Large intestine (tissue), 12 donors: ENCODE measurements at places on chromosomes 2 and 18.

DNA sequence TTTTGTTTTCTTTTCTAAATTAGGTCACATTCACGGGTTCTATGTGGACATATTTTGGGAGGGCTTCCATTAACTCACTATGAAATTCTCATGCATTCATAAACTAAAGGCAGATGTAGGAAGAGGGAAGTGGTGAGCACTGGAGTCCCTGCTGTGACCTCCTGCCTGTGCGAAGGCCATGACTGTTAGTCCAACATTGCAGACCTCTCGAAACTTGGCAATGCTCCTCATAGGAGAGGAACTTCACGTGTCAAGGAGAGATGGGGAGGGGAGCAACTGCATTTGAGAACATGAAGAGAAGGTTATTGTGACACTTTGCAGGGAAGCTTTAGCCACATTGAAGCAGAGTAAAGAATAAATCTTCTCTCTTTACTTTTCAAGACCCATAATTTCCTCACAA, 126.4 kb upstream of the HNMT start:
- DNase-seq: no peak

- DNase-seq: no peak
These were observed 22.1 kb downstream of the TNP1 start for GRCh38 chr2:216837740-216838139.

GRCh38 chr2:65158557-65158956, 28.7 kb upstream of the RAB1A start:
- no peak for DNase-seq

DNA sequence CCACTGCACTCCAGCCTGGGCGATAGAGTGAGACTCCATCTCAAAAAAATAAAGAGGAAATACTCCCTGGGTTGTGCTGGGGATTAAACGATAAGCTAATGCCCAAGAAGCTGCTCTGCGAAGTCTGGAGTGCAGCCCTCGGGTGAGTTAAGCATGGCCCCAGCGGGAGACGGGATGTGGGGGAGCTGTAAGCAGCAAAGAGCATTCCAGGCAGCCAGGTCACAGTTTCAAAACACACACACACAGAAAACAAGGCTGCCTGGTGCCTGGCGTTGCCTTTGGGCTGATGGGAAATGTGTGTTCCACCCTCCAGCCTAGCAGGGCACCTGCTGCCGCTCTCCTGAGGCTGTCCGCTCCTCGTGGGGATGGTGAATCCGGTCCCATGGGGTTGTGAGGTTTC, 24.1 kb downstream of the ODC1 start:
- no peak for DNase-seq

- no peak for DNase-seq
These were observed 31.3 kb downstream of the DGKD start for GRCh38 chr2:233385489-233386044.

DNA sequence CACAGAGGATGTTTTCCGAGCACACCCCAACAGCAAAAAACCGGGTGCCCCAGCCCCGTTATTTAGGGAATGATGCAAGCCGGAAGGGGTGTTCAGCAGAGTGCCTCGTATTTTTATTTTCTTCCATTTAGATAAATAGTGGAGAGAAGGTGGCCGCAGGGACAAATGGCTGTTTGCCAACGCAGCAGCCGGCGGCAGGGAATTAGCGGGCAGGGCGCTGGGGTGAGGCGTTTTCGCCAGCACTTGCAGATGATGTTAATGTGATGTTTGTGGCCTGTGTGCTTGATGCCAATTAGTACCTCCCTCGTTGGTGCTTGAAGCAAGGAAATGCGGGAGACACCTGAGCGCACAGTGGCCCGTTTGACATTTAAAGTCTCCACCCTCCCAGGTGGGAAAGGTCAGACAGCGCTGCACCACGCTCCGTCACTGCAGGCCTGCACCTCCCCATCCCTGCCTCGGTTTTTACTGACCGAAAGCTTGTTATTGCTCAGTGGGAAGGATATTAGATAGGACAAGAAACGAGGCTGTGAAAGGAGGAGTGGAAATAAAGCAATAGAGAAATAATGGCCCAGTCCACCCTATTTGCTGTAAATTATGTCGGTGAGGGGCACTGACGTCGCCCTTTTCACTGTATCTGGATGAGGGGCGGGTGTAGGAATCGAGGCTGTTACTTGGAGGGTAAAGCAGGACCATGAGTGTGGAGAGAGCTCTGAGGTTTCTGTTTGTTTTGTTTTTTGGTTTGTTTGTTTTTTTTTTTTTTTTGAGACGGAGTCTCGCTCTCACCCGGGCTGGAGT, 39.1 kb downstream of the NFATC1 start:
- DNase-seq: no peak

DNA sequence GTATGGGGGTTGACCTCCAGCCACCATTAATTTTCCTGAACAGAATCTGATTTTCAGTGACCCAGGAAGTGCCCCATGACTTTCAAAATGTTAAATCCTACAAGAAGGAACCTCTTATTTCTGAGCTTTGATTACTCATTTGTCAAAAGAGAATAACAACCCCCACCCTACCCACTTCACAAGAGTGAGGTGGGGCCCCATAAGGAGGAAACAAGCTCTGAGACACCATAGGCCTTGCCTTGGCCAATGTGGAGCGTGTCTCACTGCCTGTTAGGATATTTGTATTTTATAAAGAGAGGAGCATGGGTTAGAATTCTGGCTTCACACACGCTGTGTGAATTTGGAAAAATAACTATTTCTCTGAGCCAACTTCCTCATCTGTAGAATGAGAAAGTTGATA, 158.9 kb downstream of the TTC32 start:
- DNase-seq: no peak

DNA sequence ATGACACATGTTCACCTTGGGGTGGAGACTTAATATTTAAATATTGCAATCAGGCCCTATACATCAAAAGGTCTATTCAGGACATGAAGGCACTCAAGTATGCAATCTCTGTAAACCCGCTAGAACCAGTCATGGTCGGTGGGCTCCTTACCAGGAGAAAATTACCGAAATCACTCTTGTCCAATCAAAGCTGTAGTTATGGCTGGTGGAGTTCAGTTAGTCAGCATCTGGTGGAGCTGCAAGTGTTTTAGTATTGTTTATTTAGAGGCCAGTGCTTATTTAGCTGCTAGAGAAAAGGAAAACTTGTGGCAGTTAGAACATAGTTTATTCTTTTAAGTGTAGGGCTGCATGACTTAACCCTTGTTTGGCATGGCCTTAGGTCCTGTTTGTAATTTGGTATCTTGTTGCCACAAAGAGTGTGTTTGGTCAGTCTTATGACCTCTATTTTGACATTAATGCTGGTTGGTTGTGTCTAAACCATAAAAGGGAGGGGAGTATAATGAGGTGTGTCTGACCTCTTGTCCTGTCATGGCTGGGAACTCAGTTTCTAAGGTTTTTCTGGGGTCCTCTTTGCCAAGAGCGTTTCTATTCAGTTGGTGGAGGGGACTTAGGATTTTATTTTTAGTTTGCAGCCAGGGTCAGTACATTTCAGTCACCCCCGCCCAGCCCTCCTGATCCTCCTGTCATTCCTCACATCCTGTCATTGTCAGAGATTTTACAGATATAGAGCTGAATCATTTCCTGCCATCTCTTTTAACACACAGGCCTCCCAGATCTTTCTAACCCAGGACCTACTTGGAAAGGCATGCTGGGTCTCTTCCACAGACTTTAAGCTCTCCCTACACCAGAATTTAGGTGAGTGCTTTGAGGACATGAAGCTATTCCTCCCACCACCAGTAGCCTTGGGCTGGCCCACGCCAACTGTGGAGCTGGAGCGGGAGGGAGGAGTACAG, 108.1 kb downstream of the XRCC5 start:
- DNase-seq: no peak

- DNase-seq: peak; percentile 42
These were observed 38.6 kb upstream of the NOTO start for GRCh38 chr2:73163483-73164367.

- no peak for DNase-seq
These were observed 62.9 kb downstream of the RPL31 start for GRCh38 chr2:101064868-101065549.

GRCh38 chr2:175709248-175709647, 292.8 kb downstream of the LNPK start:
- DNase-seq: no peak

- no peak for DNase-seq
These were observed 209.9 kb downstream of the SEPTIN10 start for GRCh38 chr2:109403841-109404201.

GRCh38 chr18:48455555-48456478, 46.6 kb upstream of the ZBTB7C start:
- peak; percentile 73 for DNase-seq

GRCh38 chr2:32289165-32289999, 11.7 kb downstream of the YIPF4 start:
- peak; percentile 69 for DNase-seq
